ENCODE measurements at places on chromosomes 1 and 21.

DNA sequence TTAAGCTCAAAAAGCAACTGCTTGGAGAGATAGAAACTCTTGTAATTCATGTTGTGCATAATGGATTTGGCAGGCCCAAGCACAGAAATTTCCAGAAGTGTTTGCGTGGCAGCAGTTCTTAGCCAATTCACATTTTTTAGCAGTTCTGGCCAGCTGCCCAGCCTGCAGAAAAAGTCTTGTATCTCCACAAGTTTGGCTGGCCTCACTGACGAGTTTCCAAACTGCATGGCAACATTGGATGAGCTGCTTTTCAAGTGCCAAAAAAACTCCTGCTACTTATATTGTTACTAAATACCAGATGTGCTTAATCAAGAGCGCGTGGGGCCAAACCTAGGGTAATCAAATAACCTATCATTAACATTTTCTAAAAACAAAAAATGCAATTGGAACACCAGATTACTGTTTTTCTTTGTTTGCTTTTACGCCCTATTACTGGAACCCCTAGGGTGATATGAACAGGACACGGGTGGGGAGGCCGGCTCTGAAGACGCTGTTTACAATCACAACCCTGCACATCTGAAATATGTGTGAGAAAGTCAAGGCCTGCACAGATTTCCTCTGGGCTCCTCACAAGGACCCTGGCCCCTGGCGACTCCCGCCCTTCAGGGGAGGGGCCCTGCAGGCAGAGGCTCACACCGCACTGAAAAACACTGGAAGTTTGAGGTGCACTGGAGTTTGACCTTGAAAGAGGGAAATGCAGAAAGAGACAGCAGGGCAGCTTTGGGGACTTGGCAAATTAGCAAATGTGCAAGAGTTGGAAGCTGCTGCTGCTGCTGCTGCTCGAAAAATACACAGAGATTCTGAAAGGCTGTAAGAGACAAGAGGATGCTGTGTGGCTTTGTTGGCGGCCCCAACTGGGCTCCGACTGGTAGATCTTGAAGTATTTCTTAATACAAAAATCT lies 55.2 kb upstream of the TARBP1 start:
- DNase-seq: no peak

DNA sequence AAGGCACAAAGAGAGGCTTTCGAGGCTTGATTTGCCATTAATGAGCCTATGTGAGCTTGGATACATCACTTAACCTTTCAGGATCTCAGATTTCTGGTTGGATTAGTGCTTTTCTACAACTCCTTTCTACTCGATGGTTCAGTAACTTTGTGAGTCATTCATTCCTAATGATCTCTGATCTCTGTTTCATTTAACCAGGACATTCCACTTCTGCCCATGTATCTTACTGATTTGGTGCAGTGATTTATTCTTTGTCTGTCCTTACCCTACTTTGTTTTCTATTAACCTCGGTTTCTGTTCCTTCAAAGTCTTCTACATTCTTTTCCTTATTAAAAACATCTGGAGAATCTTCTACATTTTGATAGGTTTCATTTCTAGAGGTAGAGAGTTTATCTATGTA lies 94.6 kb upstream of the ZBTB18 start:
- no peak for DNase-seq

DNA sequence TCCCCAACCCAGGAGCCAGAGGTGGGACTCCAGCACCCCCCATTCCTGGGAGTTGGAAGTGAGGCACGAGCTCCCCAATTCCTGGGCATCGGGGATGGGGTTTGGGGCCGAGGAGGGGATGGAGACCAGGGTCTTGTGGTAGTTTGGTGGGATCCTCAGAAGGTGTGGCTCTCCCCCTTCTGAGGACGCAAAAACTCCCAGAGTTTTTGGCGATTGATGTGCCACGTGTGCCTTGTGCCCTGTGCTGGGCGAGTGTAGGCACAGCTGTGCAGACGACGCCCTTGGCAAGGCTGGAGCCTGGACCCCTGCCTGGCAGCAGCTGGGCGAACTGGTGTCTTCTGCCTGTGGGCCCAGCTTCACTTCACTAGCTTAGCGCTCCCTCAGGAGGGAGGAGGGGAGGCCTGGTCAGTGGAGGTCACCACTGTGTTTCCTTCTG lies 2.6 kb downstream of the GUK1 start:
- no peak for DNase-seq

DNA sequence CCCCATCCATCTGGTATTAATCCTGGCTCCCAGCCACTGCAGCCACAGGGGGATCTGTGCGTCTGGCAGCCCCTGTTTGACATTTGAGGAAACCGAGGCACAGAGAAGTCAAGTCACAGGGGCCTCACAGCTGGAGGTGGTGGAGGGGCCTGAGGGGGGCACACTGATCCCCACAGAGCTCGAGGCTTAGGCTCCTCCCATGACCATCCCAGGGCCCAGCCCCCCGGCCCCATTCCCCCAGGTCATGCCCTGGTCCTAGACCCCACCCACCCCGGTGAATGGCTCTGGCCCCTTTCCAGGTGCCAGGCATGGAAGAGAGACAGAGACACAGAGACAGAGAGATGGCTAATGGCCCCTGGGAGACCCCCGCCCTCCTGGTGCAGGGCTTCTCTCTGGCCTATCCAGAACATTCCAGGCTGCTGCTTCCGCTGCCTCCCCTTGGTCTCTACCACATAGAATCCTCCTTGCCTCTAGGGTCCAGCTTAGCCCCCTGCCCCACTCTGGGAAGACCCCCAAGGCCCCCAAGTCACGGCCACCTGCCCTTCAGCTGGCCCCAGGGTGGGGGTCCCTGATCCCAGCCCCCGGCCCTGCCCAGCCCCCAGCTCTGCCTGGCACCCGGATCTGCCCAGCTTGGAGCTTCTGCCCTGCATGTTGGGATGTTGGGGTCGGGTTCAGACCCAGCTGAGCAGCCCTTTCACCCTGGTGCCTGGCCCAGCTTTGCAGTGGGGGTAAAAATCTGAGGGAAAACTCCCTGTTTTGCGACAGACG lies 29.2 kb upstream of the LRRC3 start:
- no peak for DNase-seq

DNA sequence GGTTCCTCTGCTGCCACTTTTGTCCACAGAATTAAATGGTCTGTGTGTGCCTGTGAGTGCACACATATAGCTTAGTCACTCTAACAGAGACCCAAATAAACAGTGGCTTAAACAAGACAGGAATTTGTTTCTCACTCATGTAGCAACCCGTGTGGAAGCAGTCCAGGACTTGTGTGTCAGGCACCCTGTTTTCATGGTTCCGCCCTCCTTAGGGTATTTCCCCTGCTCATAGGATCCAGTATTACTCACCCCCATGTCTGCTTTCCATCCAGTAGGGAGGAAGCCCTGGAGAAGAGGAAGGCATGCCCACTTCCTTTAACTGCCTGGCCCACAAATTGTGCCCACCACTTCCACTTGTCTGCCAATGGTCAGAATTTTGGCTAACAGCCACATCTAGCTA lies 41.3 kb upstream of the TACSTD2 start:
- peak; percentile 4 for DNase-seq

DNA sequence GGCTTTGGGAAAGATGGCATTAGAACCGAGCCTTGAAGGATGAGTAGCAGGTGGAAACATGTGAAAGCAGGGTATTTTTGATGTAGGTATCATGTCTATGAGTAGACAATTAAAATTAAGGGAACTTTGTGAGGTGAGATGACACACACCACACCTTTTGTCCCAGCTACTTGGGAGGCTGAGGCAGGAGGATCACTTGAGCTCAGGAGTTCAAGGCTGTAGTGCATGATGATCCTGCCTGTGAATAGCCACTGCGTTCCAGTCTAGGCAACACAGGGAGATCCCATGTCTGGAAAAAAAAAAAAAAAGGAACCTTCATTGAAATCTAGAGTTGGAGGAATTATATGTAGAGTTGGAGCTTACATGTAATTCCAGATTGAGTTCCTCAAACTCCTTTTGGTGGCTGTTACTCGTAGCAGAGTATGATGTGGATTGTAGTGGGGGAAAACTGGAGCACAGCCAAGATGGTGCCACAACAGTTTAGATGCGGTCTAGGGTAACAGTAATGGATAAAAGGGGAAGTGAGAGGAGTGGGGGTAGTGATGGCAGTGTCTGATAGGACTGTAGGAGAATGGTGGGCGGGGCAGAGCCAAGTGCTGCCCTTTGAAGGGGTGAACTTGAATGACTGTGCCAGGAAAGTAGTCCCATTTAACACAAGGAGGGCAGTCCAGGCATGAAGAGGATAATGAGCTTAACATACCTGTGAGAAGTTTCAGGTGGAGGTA lies 17.4 kb downstream of the AK4 start:
- no peak for DNase-seq

All from esophagus squamous epithelium (tissue), 5 donors.